CD8-positive, alpha-beta T cell (primary cell): ENCODE measurements at places on chromosomes 12 and 14.

- no peak for DNase-seq
Measured at GRCh38 chr14:64705381-64706118, 1.3 kb downstream of the PLEKHG3 start.

DNA sequence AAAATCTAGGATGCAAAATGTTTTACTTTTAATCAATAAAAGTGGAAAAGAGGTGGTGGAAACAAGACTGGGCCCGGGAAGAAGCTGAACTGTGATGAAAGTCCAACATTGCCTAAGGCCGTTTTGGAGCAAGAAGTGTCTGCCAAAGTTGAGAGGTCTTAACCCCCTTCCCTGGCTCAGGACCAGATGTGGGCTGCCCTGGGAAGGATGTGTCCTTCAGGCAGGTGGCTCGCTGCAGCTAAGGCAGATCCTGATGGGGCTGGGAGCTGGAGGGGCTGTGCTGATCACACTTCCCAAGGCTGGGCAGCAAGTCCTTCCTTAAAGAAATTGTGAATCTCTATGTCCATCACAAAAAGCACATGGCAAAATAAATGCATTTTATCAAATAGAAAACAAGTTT is 581.6 kb downstream of the GALC start:
- DNase-seq = no peak

GRCh38 chr12:46981622-46982021 is 97.8 kb upstream of the PCED1B start:
- no peak for DNase-seq

GRCh38 chr12:112978163-112979040 is at the start of gene OAS2:
TSS of gene OAS2 (plus strand) at chr12:112978519. CDS start at chr12:112978609, 90 bp downstream.
- DNase-seq = peak; percentile 85

DNA sequence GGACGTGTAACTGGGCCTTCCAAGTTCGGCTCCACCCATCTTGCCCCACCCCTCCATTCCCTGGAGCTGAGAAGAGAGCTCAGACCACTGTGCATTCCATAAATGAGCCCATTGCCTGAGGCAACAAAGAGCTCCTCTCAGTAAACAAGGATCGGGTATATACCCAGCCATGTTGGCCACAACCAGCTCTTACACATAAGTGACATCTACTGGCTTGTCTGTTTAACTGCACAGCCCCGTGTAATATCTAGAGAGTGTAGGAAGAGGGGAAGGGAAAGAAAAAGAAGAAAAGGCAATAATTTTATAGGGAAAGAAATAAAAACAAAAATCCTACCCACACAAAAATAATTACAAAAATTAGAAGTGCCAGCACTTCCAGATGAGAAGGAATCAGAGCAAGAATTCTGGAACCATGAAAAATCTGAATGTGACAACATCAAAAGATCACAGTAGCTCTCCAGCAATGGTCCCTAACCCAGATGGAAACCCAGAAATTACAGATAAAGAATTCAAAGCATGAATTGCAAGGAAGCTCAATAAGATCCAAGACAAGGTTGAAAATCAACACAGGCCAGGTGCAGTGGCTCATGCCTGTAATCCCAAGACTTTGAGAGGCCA is 308.1 kb downstream of the RPAP3 start:
- no peak for DNase-seq

- DNase-seq = peak; percentile 39
Measured at GRCh38 chr12:2891240-2892053, 756 bp downstream of the TULP3 start.

- DNase-seq = no peak
Measured at GRCh38 chr12:57103856-57104255, 7.3 kb downstream of the STAT6 start.

GRCh38 chr14:106831322-106831720 is 1304.9 kb downstream of the TMEM121 start:
- DNase-seq = no peak

- no peak for DNase-seq
Measured at GRCh38 chr12:108709697-108710096, 21.6 kb downstream of the CORO1C start.

GRCh38 chr14:81222691-81223090 is 1.9 kb upstream of the GTF2A1 start:
- DNase-seq = no peak

GRCh38 chr12:117090816-117091711 is 8.2 kb downstream of the TESC start:
- DNase-seq = no peak

- no peak for DNase-seq
Measured at GRCh38 chr14:52473557-52473956, 78.7 kb downstream of the TXNDC16 start.

- no peak for DNase-seq
Measured at GRCh38 chr12:107670999-107671643, 14.5 kb upstream of the PWP1 start.

GRCh38 chr12:58576081-58576480 is 344.2 kb downstream of the LRIG3 start:
- DNase-seq = no peak

DNA sequence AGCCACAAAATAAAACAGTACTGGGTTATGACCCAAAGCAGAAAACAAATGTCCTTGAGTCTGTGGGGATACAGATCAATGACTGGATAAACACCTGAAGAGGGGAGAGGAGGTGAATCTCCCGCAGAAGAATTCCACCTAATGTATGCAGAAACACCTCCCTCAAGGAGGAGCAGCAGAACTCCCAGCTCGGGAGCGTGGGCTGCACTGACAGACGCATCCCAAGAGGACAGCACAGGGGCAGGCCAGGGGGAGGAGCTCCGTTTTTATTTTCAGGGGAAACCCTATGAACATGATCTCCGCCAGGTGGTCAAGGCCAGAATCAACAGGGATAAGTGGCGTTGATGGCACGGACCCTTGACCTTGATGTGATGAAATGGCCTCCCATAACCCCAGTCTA is 41.8 kb upstream of the PPP2R5C start:
- peak; percentile 46 for DNase-seq

DNA sequence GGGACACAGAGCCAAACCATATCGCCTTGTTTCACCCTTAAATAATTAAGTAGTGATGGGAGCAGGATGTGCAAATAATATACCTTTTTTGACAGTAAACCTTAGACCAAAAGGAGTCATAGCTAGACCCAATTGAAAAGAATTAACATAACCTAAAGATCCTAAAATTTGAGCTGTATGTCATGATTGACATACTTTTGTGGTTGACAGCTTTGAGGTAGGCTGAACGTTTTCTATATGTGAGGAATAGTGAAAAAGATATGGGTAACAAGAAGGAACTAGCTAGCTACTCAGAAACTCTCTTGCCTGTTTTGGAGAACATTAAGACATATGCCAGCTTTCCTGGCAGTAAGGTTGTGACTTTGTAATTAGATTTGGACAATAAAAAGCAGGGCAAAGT is 320.6 kb downstream of the KCNC2 start:
- DNase-seq = no peak

GRCh38 chr14:42994051-42994736 is 1387.5 kb downstream of the LRFN5 start:
- no peak for DNase-seq

DNA sequence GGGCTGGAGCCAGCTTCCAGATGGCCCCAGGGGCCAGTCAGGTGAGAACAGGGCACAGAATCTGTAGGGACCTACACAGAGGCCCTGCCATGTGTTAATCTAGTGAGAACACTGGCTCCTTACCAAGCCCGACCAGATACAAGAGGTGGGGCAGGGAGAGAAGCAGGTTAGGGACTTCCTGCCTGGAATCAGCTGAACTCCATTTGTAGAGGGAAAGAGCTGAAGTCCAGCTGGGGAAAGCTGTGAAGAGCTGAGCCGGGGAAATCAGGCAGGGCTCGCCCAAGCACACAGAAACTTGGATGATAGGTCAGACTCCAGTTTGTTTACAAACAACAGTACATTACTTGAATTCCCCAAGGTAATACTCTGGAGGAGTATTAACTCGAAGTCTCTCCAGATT is 46.7 kb downstream of the PTGER2 start:
- DNase-seq = no peak

DNA sequence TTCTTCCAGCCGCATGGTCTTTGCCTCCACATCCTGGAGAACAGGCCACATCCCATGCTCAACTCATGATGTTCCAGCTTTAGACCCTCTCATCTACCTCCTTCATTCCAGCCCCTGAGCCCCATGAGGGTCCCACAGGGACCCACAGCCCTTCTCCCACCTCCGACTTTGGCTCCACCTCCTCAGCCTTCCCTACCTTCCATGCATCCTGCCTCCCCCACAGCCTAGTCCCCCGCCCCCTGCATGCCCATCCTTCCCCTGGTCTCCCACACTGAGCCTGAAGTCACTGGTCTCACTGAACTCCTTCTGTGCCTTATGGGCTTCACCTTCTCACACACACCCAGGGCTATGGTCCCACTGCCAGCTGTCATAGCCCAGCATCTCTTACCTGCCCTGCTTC is 9.8 kb downstream of the RAPGEF3 start:
- no peak for DNase-seq

GRCh38 chr12:2537868-2538541 is 256.8 kb upstream of the FKBP4 start:
- no peak for DNase-seq

GRCh38 chr12:20375560-20375959 is 7.2 kb downstream of the PDE3A start:
- DNase-seq = no peak

- DNase-seq = no peak
Measured at GRCh38 chr12:46546634-46547273, 174.2 kb upstream of the SLC38A2 start.

DNA sequence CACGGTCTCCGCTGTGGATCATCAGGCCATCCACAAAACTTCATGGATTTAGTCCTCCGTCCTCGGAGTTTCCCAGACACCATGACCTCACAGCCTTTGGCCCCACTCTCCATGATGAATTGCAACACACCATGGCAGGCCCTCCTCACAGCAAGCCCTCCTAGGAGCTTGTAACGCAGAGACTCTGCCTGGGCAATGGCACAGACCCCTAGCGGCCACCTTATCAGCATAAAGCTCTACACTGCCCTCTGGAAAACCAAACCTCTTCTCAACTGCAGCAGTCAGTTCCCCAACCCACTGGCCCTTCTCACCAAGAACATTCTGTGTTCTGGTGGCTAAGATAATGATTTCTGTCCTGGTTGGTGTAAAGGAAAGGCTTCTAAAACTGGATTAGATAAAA is 238.4 kb upstream of the USP15 start:
- no peak for DNase-seq

DNA sequence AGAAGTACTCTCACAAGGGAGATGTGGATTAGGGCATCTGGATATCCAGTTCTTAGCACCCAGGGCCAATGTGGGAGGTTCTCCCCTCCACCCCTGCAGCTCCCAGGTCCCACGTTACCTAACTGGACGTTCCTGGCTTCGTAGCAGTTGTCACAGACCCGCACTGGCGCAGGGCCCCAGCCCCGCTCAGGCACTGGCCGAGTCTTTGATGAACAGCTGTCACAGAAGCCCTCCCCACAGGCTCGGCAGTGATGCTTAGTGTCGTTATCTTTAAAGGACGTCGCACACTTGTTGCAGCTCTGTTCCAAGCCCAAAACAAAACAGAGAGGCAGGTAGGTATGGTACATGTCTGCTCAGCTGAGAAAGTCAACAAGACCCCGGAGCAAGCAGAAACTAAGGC is 48.4 kb downstream of the DCAF4 start:
- no peak for DNase-seq

DNA sequence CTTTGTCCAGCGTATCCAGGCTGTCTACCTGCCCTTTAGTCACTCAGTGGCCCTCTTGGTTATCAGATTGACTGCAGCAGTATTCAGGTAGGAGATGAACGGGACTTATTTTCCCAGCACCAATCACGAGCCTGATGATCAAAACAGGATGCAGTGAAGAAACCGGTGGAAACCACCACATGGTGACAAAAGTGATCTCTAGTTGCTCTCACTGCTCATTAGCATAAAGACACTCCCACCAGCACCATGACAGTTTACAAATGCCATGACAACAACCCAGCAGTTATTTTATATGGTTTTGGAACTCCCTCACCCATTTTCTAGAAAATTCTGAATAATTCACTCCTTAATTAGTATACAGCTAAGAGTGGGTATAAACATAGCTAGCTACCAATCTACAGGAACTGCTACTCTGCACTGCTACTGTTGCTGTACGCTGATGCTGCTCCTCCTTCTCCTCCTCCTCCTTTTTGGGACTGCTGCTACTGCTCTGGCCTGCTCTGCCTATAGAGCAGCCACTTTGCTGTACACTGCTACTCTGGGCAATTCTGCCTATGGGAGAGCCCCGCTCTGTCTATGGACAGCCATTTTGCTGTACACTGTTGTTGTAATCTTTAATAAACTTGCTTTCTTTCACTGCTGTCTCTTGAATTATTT is 142.5 kb upstream of the SSTR1 start:
- DNase-seq = peak; percentile 39

DNA sequence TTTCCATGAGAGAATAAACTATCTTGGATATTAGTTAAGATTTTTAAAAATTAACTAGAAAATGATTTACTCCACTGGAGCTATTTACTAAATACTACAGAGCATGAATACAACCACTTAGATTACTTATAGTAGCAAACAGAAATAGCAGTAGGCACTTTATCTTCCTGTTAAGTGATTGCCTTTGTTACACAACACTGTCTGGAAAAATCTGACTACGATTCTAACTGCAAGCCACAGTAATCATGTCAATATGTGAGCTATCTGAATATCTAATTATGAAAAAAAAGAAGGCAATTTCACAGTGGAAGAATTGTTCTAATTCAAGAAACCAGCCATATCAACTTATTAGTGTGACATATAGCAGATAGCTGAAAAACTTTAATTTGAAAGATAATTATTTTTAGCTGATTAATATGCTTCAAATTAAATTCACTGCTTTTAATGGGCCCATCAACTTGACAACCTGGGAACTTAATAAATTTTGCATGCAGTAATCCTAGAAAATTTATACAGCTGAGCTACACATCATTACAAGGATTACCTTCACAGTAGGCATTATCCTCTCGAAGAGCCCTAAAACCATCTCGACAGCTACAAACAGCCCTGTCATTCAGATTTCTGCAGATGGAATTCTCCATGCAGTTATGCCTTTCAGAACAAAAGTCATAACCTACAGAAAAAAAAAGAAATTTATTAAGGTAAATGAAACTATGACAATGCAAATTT is 172.8 kb downstream of the NELL2 start:
- DNase-seq = no peak

GRCh38 chr12:108850854-108851573 is 6.4 kb downstream of the SSH1 start:
- no peak for DNase-seq

DNA sequence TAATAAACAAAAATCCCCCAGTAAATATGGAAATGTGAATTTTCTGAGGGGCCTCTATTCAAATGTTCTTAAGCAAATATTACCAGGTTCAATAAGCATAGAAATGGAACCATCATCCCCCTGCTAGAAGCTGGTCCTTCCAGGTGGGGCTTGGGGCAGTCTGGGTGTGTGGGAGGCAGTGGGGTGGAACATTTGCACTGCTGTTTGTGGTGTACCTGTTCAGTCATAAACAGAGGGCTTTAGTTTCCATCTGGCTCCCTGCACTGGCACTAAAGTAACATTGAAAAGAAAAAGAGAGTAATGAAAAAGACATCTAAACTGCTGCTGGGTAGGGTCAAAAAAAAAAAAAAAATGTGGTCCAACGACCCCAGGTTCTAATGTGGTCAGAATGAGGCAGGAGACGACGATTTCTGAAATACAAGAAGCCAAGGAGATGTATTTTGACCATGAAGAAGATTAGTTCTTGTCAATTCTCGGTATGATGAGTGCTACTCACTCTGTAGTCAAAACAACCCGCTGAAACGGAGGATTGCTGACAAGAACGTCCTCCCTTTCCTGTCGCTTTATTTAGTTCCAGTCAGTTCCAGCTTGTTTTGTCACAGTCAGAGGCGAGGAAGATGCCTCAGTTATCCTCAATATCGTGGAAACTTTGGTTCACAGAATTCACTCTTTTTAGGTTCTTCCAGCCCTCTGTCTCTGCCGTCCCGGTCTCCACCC is 44.2 kb upstream of the MANSC4 start:
- DNase-seq = no peak
